ENCODE measurements at places on chromosomes 16 and 17.

- DNase-seq: no peak
These were observed 805.5 kb upstream of the KIF2B start for GRCh38 chr17:53017227-53017626.

GRCh38 chr17:16913463-16913862 is 58.5 kb downstream of the TNFRSF13B start:
- DNase-seq: no peak

DNA sequence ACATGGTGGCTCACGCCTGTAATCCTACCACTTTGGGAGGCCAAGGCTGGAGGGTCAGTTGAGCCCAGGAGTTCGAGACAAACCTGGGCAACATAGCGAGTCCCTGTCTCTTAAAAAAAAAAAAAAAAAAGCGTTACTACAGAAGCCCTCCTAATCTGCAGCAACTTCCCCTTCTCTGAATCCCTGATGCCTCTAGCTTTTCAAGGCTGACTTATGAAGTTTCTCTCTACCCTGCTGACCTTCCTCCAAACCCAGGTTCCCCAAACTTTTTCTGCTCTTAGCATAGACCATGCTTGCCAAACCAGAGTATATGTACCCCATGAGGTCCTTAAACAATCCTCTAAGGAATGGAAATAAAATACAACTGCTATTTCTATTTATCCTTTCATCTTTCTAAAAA is 16.4 kb downstream of the LYRM1 start:
- peak; percentile 78 for DNase-seq

GRCh38 chr16:86955136-86955855 is 361.9 kb downstream of the C16orf95 start:
- no peak for DNase-seq

GRCh38 chr16:68202091-68202519 is 33.8 kb downstream of the ESRP2 start:
- no peak for DNase-seq

DNA sequence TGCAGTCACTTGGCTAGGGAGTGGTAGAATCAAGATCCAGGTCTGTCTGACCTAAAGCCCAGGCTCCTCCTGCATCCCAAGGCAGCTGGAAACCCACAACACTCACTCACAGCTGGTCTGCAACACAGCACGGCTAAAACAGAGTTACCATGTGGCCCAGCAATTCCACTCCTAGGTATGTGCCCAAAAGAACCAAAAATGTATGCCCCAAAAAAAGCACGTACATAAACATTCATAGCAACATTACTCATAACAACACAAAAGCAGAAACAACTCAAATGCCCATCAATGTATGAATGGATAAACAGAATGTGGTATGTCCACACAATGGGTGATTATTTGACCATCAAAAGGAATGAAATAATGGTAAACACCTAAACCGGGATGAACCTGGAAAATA is 8.9 kb downstream of the TVP23A start:
- no peak for DNase-seq

DNA sequence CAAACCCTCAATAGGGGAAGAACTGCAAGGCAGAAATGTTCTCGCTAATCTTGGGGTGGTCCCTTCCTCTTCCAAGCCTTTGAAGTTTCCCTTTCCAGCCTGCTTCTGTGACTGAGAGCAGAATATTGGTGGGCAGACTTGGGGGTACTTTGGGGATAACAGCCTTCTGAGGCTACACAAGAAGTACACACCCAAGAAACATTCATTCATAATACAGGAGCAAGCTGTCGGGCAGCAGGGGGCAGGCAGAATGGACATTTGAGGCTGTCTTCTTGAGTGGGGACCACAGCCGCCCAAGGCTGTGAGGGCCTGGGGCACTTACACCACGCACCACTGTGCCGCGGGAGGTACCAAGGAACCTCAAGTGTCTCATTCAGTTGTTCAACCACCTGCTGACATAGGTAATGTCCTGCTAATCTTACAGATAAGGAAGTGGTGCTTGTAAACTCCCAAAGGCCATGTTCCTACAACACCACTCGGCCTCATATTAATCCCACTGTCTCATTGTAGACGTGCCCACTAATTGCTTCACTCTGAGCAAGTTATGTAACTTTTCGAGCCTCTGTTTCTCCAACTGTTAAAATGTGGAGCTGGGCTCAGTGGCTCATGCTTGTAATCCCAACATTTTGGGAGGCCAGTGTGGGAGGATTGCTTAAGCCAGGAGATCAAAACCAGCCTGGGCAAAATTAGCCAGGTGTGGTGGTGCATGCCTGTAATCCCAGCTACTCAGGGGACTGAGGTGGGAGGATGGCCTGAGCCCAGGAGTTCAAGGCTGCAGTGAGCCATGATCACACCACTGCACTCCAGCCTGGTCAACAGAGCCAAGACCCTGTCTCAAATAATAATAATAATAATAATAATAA is 2.5 kb upstream of the MRPS23 start:
- DNase-seq: no peak

- no peak for DNase-seq
These were observed 167.0 kb downstream of the MRM1 start for GRCh38 chr17:36768394-36768793.

DNA sequence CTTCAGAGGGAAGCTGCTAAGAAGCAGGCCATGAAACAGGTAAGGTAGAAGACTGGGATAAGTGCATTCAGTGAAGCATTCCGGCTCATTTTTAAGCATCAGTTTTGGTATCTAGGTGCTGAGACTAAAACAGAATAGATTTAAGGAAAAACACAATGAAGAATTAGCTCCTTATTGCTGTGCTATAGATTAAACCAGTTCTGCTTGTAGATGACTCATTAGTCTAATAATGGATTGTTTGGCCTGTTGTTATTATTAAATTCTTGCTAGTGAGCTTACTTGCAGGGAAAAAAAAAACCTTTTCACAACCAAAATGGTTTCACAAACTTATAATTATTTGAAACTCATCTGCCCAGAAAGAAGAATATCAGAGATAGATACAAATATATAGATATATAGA is 55.9 kb downstream of the NSRP1 start:
- no peak for DNase-seq

DNA sequence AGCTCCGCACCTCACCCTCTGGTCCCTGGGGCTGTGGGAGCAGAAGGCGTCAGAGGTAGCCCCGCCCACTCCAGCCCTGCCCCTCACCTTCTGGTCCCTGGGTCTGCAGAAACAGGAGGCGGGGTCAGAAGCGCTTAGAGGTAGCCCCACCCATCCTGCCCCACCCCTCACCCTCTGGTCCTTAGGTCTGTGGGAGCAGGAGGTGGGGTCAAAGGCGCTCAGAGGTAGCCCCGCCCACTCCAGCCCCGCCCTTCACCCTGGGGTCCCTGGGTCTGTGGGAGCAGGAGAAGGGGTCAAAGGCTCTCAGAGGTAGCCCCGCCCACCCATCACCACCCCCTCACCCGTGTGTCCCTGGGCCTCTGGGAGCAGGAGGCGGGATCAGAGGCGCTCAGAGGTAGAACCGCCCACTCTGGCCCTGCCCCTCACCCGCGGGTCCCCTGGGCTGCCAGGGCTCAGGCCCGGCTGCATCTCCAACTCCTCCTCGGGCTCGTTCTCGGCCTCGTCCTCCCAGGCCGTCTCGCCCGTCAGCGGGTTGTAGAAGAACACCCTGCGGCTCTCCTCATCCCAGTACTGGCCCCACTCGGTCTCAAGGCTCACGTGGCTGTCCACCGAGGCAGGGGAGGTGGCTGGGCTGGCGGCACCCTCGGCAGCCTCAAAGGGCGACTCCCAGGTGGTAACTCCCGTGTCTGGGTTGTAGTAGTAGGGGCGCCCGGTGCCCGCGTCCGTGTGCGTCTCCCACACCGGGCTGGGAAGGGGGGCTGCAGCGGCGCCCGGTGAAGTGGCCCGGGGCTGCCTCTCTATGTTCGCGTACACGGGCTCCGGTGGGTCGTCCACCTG is 27.2 kb downstream of the ARHGAP27 start:
- DNase-seq: no peak

- no peak for DNase-seq
These were observed 5.0 kb upstream of the CMTM4 start for GRCh38 chr16:66701516-66701915.

- peak; percentile 37 for DNase-seq
These were observed 23.8 kb downstream of the SPHK1 start for GRCh38 chr17:76408037-76408849.

GRCh38 chr17:58415371-58416055 is 1.8 kb downstream of the RNF43 start:
- no peak for DNase-seq

DNA sequence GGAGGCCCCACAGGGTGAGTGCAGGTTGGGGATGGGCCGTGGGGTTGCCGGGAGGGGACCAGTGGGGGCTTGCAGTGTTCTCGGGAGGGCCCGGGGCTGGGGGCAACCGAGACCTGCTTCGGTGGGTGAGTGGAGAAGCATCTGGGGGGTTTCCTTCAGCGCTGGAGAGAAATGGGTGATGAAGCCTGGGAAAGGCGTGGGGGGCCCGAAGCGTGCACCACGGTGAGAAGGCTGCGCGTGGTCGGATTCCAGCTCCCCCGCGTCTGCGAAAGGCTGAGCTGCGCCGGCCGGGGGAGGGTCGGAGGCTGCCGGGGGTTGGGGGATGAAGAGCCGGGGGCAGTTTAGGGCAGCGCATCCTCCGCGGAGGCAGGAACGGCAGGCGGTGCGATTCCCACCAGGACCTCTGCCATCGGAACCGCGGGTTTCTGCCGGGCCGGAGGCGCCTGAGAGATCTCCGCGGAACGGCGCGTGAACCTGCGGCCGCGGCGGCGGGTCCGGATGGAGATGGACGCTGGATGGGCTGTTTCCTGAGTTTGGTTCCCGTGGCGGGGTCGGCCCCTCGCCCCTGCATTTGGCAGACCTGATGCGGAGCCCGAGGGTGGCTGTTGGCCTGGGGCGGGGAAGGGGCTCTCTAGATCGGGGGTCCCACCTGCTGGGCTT is 6.9 kb upstream of the SSTR5 start:
- DNase-seq: no peak

GRCh38 chr17:2453325-2453724 is 52.5 kb upstream of the MNT start:
- no peak for DNase-seq

DNA sequence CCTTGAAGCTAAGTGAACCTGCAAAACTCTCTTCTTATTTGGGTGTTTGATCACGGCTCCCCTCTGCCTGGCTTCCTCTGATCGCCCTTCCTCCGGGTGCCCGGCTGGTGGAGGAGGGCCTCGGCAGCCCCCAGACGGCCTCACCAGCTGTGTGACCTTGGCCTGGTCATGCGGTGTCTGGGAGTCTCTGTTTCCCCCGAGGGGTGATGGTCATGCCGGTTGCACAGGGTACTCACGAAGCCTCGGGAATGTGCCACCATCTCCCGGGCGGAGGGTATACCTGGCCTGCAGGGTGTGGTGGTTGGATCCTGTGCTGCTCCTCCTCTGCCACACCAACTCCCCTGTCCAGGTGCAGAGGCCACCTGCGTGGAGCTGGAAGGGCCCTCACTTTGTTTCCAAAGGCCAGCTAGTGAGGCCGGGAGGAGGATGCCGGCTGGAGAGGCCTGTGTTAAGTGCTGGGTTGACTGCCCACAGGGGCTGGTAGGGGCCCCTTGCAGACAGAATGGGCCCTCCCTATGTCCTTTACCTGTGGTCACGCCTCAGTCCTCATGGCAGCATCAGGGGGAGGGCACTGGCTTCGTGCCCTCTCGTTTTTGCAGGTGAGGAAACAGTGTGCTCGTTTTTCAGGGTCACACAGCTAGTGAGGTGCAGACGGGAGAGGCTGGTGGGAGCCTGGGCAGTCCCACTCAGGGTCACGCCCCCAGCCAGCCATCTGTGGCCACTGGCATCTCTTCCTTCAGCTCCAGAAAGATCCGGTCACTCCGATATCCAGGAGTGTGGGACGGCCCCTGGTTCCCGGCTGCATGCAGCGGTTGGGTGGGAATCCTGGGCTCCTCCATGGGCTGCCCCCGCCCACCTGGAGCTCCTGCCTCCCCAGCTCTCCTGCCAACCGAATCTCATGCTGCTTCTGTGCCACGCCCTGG is 148.5 kb upstream of the GSE1 start:
- DNase-seq: no peak

DNA sequence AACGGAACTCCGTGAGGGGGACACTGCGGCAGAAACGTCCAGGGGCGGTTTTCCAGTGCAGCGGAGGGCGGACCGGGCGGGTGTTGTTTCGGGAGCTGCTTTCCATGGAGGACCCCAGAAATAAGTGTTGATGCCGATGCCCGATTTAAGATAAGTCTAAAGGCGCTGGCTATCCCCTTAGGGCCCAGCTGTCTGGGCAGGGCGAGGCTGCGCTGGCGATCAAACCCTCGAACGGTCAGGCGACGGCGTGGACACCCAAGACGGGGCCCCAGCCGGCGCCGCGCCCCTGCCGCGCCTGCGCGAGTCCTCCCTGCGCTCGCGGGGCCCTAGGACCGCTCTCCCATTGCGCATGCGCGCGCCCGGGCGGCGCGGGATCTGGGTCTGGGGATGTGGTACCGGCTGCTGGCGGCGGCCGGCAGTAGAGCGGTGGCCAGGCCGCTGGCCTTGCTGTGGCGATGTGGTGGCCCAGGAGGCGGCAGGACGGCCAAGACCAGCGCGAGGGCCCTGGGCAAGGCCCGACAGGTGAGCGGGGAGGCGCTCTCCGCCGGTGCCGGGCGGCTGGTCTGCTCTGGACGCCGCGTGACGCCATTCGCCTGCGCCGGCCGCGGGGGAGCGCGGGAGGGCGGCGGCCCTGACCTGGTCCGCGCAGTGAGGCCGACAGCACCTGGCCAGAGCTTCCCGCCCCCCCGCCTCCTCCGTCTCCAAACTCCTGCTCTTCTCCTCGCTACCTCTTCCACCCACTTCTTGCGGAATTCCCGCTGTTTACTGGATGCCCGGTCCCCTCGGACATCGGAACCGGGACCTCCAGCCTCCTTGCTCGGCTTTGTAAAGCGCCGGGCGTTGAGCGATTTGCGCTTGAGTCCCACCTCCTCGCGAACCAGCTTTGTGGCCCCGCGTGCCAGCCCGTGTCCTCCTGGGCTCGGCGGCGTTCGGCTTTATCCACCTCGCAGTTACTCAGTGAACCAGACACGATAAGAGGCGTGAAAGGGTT is 24.0 kb downstream of the DEF8 start:
- peak; percentile 99 for DNase-seq

DNA sequence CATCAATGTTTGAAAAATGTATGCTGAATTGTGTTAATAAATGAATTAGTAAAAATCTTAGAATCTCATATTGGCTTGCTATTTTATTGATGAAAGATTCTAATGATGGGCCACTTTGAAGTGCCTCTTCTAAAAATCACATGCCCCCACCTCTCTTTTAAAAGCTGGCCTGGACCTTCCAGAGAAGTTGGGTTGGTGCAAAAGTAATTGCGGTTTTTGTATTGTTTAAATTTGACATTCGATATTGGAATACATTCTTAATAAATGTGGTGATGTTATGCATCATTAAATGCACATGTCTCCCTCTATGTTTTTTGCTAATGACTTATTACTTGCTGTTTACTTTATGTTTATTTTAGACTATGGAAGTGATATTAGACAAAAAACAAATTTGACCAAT is 314.6 kb upstream of the C16orf82 start:
- no peak for DNase-seq

All from suppressor macrophage (primary cell).